Endodermal cell (in vitro differentiated cells): ENCODE measurements at places on chromosomes 1 and 21. TPM values are rescaled to one million over a fixed set of nuclear protein-coding genes. Genes with fewer than 3 reads are reported as not detected.
A peak's percentile ranks its signal among the peaks of the same experiment; 100 is the strongest.

ZNF695 gene
- total RNA-seq: 16.4 and 17.8 TPM in 2 replicates

FCRLB gene
- 0.16 and 0.22 TPM in 2 replicates for total RNA-seq

ZYG11A gene
- total RNA-seq: 1.2 and 1.5 TPM in 2 replicates

CHRM3 gene
- 1.8 to 2.3 TPM (median 2.0 TPM) in 3 replicates for total RNA-seq

PDE9A gene
- total RNA-seq: 50.2 to 62.4 TPM (median 62.4 TPM) in 3 replicates

- H3K4me1 ChIP-seq: peaks cover 2% of the 10 kb centered on the region
- H3K27me3 ChIP-seq: no peaks in the 10 kb centered on the region
- peak; percentile 94 for DNase-seq
- H3K27ac ChIP-seq: no peak overlapping the region
These were observed 180.3 kb downstream of the DISC1 start for GRCh38 chr1:231806623-231807495.

- peaks cover 9% of the 10 kb centered on the region for H3K4me1 ChIP-seq
- H3K36me3 ChIP-seq: no peaks in the 10 kb centered on the region
- no peak for DNase-seq
- H3K4me3 ChIP-seq: no peak overlapping the region
- no peaks in the 10 kb centered on the region for H3K27me3 ChIP-seq
- no peak overlapping the region for H3K27ac ChIP-seq
These were observed 4.2 kb upstream of the TFF3 start for GRCh38 chr21:42319376-42319775.

DNA sequence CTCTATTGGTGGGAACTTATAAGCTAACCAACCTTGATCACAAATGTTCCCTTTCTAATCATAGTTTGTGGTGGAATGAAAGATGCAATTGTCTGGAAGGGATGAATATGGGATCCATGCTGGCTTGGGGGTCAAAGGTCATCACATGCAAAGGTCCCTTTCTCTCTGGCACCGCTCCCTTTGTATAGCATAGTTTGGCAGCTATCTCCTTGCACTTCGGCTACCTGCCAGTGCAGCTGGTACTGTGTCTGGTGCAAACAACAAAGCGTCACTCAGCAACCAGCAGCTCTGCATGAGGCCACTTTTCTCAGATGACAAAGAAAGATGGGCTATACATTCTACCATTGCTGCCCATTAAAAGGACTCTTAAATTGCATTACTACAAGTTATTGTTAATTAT, 188.2 kb upstream of the NFIA start:
- H3K27me3 ChIP-seq: peaks cover 17% of the 10 kb centered on the region
- H3K27ac ChIP-seq: peak overlapping the region; percentile 86
- H3K4me1 ChIP-seq: peaks cover 4% of the 10 kb centered on the region
- H3K4me3 ChIP-seq: no peak overlapping the region

DNA sequence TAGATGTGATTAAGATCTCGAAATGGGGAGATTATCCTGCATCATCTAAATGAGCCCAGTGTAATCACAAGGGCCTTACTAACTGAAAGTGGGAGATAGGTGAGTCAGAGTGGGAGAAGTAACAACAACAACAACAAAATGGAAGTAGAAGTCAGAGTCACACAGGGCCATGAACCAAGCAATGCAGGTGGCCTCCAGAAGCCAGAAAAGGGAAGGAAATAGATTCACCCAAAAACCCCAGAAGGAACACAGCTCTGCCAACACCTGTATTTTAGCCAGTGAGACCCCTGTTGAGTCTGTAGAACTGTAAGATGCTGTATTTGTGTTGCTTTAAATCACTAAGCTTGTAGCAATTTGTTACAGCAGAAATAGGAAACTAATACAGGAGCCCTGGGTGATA, 4.1 kb downstream of the TAGLN2 start:
- no peak for DNase-seq
- H3K27me3 ChIP-seq: no peaks in the 10 kb centered on the region
- H3K36me3 ChIP-seq: peaks cover 42% of the 10 kb centered on the region
- peak overlapping the region; percentile 94 for H3K4me3 ChIP-seq
- H3K4me1 ChIP-seq: peaks cover 21% of the 10 kb centered on the region
- H3K27ac ChIP-seq: no peak overlapping the region

DNA sequence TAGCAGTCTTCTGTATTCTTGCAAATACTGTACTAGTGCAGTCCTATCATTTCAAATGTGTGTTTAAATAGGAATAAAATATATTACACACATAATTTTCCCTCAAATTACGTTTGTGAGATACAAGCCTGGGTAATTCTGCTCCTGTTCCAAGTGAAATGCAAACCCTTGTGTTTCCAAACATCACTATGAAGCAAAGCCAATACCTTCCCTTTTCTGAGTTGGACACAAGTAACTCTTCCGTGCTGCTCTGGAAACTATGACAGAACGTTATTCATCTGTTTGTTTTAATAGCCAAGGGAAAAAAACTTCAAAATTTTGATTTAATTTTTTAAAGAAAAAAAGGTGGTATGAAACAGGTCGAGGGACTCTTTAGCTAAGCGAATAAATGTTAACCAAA, 73.7 kb upstream of the UBE2U start:
- H3K4me3 ChIP-seq: no peak overlapping the region
- DNase-seq: no peak

DNA sequence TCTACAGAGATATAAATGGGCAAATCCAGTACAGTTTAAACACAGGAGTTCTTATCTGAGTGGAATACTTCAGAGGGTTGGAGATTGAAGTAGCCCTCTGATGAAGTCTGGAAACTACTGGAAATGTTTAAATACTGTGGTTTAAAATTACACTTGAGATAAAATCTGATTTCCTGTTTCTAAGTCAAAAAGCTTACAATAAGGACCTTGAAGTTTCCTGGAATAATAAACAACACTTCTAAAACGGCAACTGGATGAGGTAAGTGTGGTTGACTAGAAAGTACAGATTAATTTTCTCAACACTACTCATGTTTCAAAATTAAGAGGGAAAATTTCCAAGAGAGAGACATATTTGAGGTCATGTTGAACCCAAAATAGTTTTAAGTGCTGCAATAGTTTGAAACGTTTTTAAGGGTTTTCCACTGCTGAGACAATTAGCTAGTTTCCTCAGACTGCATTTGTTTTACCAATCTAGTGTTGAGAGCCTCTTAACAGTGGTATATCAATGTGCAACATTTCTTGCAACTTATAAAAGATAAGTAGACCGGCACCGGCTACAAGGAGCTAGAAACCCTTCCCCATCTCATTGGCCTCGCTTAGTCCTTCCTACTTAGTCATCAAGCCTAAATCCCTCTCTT, 27.4 kb downstream of the KCNA3 start:
- H3K27me3 ChIP-seq: peaks cover 10% of the 10 kb centered on the region
- no peak overlapping the region for H3K27ac ChIP-seq
- no peaks in the 10 kb centered on the region for H3K4me1 ChIP-seq
- H3K4me3 ChIP-seq: no peak overlapping the region

GRCh38 chr1:176963181-176963580, 201.3 kb downstream of the ASTN1 start:
- no peak overlapping the region for H3K4me3 ChIP-seq
- no peaks in the 10 kb centered on the region for H3K4me1 ChIP-seq
- H3K36me3 ChIP-seq: no peaks in the 10 kb centered on the region
- DNase-seq: no peak

DNA sequence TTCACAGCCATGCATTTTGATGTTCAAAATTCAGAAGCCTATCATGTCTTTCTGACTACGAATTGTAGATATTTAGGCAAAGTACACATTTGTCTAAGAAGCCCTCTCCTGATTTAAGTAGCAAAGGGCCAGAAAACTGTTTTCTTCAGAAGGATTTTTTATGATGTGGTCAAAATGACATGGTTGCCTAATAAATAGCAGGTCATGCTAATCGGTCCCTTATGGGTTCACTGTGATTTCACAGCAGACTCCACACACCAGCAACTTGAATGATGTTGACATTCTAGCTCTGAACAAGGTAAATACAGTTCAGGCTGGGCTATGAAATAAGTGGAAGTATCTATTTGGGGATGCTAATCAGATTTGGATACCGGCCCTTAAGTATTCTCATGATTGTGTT, 178.7 kb upstream of the DPYD start:
- H3K4me1 ChIP-seq: peaks cover 5% of the 10 kb centered on the region
- H3K36me3 ChIP-seq: no peaks in the 10 kb centered on the region
- H3K4me3 ChIP-seq: no peak overlapping the region

DNA sequence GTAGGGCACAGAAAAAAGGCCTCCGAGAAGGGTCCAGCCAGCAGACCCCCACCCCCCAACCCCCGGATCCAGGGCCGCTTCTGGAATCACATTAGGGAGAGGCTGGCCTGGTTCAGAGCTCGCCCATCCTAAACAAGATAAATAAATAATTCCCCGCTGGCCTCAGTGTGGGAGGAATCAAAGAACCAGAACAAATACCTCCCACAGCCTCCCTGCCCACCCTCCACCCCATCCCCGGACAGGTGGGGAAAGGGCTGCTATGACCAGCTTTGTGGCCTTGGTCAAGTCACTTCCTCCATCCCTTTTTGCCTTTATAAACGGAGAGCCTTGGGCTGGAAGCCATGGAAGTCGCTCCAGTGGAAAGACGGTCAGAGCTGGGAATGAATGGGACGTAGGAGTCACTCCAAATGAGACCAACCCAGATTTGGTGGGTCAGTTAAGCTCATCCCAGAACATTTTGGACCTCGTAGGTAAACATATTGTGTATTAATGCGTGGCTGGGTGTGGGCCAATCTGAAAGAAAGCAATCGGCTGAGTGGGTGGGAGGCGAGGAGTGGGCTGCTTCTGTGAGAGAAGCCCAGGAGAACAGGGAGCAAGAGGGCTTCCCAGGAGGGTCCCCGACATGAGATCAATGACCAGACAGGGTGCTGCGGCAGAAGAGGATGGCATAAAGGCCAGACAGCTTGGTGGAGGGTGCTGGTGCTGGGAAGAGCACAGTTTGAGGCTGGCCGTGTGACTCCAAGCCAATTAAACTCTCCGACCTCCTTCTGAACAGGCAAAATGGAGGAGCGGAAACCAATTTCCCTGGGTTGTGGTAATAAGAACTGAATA, 63.3 kb downstream of the MEF2D start:
- H3K4me1 ChIP-seq: peaks cover 11% of the 10 kb centered on the region
- no peak overlapping the region for H3K27ac ChIP-seq
- H3K36me3 ChIP-seq: no peaks in the 10 kb centered on the region
- no peak overlapping the region for H3K4me3 ChIP-seq
- H3K27me3 ChIP-seq: peaks cover 100% of the 10 kb centered on the region

DNA sequence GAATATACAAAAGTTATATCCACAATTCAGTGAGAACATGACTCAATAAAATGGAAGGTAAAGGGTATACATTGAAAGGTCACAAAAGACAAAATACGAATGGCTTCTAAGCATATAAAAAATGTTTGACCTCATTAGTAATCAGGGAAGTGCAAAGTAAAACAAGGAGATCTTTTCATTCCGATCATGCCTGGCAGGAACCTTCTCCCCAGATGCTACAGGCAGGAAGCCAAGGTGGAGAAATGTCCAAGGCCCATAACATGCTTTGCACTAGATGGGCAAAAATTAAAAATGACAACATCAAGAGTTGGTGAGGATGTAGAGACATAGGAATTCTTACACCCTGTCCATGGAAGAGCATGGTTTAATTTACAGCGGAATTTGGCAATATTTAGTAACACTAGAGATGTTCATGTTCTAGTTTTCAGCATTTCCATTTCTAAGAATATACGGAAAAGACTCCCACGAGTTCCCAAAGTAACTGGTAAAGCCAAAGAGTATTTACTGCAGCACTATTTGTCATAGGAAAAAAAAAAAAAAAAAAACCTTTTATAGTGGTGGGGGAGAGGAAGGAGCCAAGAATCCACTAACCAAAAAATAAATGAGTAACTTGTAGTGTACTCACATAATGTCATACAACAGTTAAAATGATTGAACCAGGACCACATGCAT, 184.5 kb upstream of the KAZN start:
- H3K27ac ChIP-seq: no peak overlapping the region
- peak; percentile 5 for DNase-seq
- no peaks in the 10 kb centered on the region for H3K36me3 ChIP-seq
- H3K27me3 ChIP-seq: no peaks in the 10 kb centered on the region

DNA sequence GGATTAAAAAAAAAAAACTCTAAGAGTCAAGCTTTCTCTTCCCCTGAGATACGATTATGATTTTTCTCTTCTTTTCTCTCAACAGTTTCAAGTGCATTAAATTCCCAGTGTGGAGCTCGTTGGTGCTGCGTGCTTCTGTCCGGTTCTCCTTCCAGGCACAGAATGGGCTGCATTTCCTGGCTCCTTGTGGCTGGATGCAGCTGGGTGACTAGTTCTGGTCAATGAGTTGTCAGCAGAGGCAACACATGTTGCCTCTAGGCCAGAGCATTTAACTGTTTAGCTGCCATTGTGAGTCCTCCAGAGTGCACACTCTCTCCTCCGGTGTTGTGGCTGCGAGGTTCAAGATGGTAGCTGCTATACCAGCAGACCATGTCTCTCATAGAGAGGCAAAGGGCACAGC, 312.9 kb downstream of the RRAGC start:
- DNase-seq: no peak
- no peaks in the 10 kb centered on the region for H3K36me3 ChIP-seq
- H3K27ac ChIP-seq: no peak overlapping the region
- no peak overlapping the region for H3K4me3 ChIP-seq

DNA sequence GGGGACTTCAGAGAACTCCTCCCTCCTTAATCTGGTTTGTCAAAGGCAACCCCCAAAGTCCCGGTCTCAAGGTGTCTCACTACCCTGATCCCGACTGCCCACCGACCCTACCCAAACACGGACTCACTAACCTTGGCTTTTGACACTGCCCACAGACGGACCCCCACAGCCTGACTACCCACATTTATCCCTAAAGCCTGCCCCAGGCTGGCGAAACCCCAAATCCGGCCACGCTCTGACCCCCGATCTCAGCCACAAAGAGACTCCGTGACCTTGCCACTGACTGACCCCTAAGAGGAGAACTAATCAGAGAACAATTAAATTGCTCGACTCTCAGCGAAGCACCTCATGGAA, 5.2 kb downstream of the ID3 start:
- peak overlapping the region; percentile 80 for H3K4me3 ChIP-seq
- peak overlapping the region; percentile 88 for H3K27ac ChIP-seq
- H3K4me1 ChIP-seq: peaks cover 14% of the 10 kb centered on the region
- H3K27me3 ChIP-seq: no peaks in the 10 kb centered on the region

DNA sequence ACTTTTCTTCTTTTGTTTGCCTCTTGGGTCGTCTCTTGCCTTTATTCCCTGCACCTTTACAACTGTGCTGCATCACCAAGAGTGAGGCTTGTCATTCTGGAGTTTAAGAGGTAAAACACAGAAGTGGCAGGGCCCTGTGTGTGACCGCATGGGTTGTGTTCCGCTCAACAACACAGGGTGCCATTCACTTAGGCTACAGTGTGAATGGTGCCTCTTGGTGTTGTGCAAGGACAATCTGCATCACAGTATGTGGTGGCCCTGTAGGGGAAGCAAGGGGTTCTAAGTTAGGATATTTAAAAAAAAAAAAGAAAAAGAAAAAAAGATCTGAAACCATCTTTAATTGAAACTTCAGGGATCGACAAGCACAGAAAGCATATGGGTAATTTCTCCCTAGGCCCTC, 38.2 kb downstream of the BRINP2 start:
- no peak for DNase-seq
- no peaks in the 10 kb centered on the region for H3K4me1 ChIP-seq
- no peak overlapping the region for H3K27ac ChIP-seq
- no peak overlapping the region for H3K4me3 ChIP-seq
- no peaks in the 10 kb centered on the region for H3K27me3 ChIP-seq
- H3K36me3 ChIP-seq: no peaks in the 10 kb centered on the region
